H4 (cell line): ENCODE measurements at places on chromosomes 4 and X.

DNA sequence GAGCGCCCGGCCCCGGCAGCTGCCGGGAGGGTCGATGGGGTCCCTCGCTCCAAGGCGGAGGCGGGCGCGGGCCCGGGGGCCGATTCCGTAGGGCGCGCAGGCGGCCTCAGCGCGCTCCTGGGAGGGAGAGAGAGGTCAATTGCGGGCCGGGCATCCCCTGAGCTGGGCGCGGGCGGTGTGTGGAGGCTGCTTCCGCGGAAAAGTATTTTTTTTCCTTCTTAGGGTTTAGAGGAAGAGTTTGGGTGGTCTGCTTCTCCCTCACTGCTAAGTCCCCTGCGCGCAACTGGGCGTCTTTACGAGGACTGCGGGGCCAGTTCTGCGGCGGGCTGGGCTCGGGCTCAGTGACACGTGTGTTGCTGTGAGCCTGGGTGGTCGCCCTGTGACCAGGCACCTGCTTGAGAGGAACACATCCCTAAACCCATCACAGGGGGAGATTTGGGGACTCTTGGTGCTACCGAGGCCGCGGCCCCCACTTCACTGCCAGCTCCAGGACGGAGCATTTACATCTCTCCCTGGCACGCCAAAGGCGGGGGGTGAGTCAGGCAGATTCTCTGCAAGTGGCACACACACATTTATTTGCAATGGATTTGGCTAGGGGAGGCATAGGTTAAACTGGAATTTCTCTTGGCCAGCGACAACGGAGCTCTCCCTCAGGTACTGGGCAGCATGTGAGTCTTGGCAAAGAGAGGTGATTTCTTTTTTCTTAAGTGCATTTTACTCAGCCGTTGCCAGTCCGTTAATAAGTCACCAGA, 151.2 kb upstream of the SLC4A4 start:
- DNase-seq: peak; percentile 45

- no peak for DNase-seq
Measured at GRCh38 chrX:124506066-124506465, 159.7 kb downstream of the SH2D1A start.

DNA sequence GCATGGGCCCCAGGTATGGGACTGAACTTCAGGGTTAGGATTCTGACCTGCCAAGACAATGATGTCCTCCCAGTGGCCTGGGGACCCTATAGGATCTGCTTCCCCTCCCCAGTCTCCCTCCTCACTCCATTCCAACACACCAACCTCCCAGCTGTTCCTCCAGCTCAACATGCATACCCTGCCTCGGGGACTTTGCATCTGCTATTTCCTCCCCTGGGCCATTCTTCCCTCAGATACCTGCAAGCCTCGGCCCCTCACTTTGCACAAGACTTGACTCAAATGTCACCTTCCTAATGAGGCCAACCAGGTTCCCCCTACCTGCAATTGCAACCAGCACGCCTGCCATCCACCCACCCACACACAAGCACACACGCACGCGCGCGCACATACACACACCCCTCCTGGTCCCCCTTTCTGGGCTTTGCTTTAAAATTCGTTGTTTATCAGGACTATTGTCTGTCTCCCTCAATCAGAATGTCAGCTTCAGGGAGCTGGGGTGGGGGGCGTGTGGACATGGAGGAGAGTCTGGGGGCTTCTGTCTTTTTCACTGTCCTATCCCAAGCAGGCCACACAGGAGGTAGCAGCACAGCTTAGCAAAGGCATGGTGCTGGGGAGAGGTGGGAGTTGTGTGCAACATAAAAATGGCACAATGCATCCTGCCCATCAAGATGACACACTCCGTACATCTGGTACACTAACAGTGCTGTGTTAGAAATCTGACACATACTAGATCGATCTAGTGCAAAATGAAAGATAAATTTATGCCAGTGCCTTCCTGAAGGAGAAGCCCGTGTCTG, 20.6 kb upstream of the PPP2R2C start:
- no peak for DNase-seq

GRCh38 chrX:42976746-42977366, 198.9 kb upstream of the PPP1R2C start:
- no peak for DNase-seq

GRCh38 chr4:140764785-140765392, 8.7 kb upstream of the TBC1D9 start:
- DNase-seq: no peak
